ENCODE measurements at places on chromosomes 4 and X. TPM values are rescaled to one million over a fixed set of nuclear protein-coding genes. Genes with fewer than 3 reads are reported as not detected.

CFAP47 gene
- not detected for total RNA-seq

SLC34A2 gene
- not detected for total RNA-seq

CTPS2 gene
- total RNA-seq = 10.1 TPM

FHIP1A gene
- total RNA-seq = 0.24 TPM

PAGE5 gene
- not detected for total RNA-seq

GPRASP1 gene
- 0.32 TPM for total RNA-seq

ARX gene
- 0.58 TPM for total RNA-seq

BANK1 gene
- 0.70 TPM for total RNA-seq

PRSS12 gene
- 0.24 TPM for total RNA-seq

ETDA gene
- total RNA-seq = not detected

GALNTL6 gene
- total RNA-seq = 0.07 TPM

TMEM35A gene
- total RNA-seq = not detected

GLOD5 gene
- not detected for total RNA-seq

ZAR1 gene
- 0.06 TPM for total RNA-seq

TEX13D gene
- total RNA-seq = not detected

FGA gene
- total RNA-seq = 10.1 TPM

TMEM271 gene
- not detected for total RNA-seq

TCEAL9 gene
- total RNA-seq = 88.1 TPM

STBD1 gene
- total RNA-seq = 9.6 TPM

PABPC4L gene
- total RNA-seq = 0.09 TPM

UGT2B28 gene
- total RNA-seq = not detected

PRKG2 gene
- 0.78 TPM for total RNA-seq

PCYT1B gene
- not detected for total RNA-seq

WAS gene
- 0.21 TPM for total RNA-seq

GRID2 gene
- total RNA-seq = not detected

PTPN13 gene
- total RNA-seq = 4.8 TPM

KLHL13 gene
- total RNA-seq = 0.31 TPM

IL2 gene
- total RNA-seq = not detected

ADH1A gene
- total RNA-seq = not detected

COMMD8 gene
- 12.2 TPM for total RNA-seq

HSFX4 gene
- total RNA-seq = not detected

PSAPL1 gene
- total RNA-seq = 0.10 TPM

PJA1 gene
- total RNA-seq = 16.1 TPM

Measured in A549 treated with CORT108297 at 1 μM for 4 hours (cell line).